T47D (cell line): ENCODE measurements at places on chromosomes 4 and X.
A peak's percentile ranks its signal among the peaks of the same experiment; 100 is the strongest.

GRCh38 chrX:151609222-151609621 is 45.7 kb downstream of the PASD1 start:
- DNase-seq, result no peak

- no peak for DNase-seq
Measured at GRCh38 chrX:135295944-135296305, 13.4 kb upstream of the ETDC start.

- DNase-seq, result no peak
Measured at GRCh38 chr4:3396600-3396999, 45.2 kb upstream of the HGFAC start.

- DNase-seq, result peak; percentile 76
Measured at GRCh38 chr4:64272432-64272831, 136.8 kb downstream of the TECRL start.

- DNase-seq, result no peak
Measured at GRCh38 chr4:163300445-163300844, 32.0 kb downstream of the NPY1R start.

GRCh38 chr4:162981823-162982222 is 184.9 kb downstream of the NAF1 start:
- no peak for DNase-seq

DNA sequence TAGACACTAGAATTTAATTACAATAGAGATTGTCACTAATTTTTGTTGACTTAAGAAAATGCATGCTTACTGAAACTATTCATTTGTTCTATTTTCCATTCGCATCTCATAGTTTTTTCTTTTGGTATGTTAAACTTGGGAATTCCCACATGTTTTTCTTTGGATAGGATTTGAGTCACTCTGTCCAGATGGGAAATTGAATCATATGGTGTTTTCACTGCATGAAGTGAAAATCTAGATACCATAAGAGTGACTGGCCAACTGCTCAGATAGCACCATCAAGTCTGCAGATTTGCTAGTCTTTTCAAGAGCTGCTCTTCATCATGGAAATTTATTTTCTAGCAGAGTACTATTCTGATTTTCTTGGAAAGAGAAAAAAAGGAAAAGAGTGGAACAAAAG is 172.6 kb downstream of the FAM47B start:
- no peak for DNase-seq

GRCh38 chr4:184322328-184323025 is 104.8 kb upstream of the ENPP6 start:
- DNase-seq, result no peak

DNA sequence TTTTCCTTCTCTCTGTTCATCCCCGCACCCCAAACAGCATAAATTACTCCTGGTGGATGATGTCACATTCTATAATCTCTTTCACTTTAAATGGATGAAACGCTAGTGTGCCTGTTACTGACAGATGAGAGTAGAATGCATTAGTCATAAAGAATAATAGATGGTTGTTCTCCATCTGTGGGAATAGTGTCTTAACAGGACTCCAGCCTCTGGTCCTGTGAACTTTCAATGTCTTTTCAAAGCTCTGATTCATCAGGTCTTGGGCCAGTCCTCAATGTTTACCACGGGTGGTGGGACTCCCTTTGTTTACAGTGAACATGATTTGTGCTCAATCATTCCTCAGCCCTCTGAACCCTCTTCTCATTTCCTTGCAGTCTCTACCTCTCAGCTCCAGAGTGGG is 182.6 kb downstream of the GABRB1 start:
- DNase-seq, result no peak

DNA sequence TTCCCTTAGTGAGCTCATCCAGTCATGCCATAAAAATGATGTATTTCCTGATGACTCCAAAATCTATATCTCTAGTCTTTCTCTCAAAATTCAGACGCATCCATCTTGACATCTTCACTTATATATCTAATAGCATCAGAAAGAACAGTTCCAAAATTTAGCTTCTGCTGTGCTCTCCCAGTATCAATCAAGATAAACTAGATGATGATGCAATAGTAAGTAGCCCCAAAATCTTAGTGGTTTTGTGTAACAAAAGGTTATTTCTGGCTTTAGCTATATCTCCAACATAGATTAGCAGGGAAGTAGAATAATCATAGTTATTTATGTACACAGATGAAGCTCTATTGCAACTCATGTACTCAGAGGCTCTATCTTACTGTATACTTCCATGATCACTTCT is 382.5 kb upstream of the ADGRL3 start:
- DNase-seq, result no peak

GRCh38 chrX:42821803-42822443 is 44.0 kb upstream of the PPP1R2C start:
- DNase-seq, result no peak

GRCh38 chr4:105509291-105509690 is 35.4 kb upstream of the PPA2 start:
- DNase-seq, result no peak

GRCh38 chr4:4984186-4984585 is 35.1 kb downstream of the CYTL1 start:
- peak; percentile 30 for DNase-seq

GRCh38 chrX:9308426-9308825 is 156.4 kb upstream of the TBL1X start:
- DNase-seq, result no peak

DNA sequence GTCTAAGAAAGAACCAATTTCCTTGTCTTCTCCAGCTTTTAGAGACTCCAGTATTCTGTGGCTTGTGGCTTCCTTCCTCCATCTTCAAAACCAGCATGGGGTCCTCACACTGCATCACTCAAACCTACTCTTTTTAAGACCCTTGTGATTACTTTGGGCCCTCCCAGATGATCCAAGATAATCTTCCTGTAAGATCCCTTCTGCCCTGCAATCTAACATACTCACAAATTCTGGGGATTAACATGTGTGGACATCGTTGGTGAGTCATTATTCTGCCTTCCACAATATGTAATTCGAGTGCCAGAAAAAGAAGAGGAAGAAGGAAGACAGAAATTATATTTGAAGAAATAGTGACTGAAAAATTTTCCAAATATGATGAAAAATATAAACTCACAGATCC is 47.9 kb downstream of the BEND4 start:
- DNase-seq, result no peak

DNA sequence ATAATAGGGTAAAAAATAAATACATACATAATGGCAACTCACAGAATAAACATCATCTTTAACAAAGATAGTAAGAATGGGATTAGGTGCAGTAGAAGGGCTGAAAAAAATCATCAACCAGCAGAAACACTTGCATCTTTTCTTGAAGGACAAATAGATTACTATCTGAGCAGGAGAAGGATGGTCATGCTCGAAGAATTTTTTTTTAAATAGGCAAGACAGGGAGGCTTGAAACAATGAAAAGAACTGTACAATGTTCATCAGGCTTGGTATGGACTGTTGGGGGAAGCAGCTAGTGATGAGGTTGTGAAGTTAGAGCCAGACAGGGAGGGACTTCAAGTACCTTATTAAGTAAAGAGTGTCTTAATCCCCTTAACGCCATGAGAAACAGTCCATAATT is 167.4 kb upstream of the LDB2 start:
- DNase-seq, result no peak

DNA sequence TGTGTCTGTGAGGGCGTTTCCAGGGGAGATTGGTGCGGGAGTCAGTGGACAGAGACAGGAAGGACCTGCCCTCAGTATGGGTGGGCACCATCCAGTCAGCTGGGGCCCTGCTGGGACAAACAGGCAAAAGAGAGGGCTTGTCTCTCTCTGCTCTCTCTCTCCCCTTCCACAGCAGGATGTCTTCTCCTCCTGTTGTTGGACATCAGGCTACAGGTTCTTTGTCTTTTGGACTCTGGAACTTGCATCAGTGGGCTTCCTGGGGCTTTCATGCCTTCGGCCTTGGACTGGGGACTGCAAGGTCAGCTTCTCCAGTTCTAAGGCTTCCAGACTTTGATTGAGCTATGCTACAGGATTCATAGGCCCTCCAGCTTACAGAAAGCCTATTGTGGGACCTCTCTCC is 59.6 kb downstream of the ADGRA3 start:
- DNase-seq, result no peak

DNA sequence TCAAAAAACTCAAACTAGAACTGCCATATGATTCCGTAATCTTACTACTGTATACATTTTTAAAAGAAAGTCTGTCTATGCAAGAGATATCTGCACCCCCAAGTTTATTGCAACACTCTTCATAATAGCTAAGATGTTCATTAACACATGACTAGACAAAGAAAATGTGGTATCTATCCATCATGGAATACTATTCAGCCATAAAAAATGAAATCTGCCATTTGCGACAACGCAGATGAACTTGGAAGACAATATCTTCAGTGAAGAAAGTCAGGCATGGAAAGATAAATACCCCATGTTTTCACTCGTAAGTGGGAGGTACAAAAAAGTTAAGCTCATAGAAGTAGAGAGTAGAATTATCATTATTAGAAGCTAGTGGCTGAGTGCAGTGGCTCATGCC is 87.3 kb upstream of the DHRSX start:
- DNase-seq, result no peak

- no peak for DNase-seq
Measured at GRCh38 chr4:54256491-54257486, 27.7 kb downstream of the PDGFRA start.

DNA sequence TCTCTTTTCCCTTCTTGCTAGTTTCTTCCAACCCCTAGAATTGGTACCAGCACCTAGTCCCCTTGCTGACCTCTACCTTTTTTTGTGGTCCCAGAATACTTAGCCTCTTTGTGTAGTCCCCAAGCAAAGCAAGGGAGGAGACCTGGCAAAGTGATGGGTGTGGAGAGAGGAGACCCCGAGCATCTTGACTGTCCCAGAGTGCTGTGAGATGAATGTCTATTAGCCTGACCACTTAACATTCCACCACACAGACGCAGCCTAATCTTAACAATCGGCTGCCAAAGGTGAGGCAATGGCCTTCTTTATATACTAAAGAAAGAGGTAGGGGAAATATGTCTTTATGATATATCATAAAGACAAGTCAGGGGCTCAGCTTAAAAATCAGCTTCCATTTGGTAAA is 55.9 kb downstream of the TRIM2 start:
- no peak for DNase-seq

- DNase-seq, result no peak
Measured at GRCh38 chrX:34655501-34656455, 1.3 kb downstream of the TMEM47 start.

- peak; percentile 1 for DNase-seq
Measured at GRCh38 chrX:123277821-123278220, 93.7 kb downstream of the GRIA3 start.

- DNase-seq, result no peak
Measured at GRCh38 chr4:99617374-99617773, 40.3 kb downstream of the C4orf54 start.

DNA sequence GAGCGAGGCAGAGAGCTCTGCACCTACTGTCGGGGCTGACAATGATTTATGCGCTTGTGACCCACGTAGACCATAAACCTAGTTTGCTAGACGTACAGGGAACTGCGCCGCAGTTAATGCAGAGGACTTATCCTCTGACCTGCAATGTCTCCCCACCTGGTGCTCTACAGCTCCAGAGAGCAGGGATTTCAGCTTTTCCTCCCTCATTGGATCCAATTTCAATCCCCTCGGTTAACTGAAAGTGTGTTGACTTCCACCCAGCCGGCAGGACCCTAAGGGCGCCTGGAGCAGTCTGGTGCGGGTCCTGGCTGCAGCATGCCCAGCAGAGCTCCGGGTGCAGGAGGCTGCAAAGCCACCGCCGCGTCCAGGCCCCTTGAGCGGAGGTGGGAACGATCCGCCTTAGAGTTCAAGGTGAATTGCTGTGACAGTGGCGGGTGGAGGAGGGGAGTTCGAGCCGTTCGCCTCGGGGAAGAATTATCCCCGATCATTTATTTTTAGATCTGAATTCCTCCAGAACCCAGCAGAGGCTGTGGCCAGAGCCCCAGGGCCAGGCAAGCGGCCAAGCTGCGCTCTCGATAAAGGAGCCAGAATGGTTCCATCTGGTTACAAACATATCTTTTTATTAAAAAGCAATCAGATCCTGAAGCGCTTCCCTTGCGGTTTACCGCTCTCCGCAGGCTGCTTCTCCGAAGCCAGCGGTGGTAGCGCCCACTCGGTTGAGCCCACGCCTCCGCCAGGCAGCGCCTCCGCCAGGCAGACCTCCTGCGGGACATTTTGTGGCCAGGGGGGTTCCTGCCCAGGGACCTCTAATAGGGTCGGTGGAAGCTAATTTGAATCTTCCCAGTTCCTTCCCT is 66.0 kb downstream of the FBXO8 start:
- DNase-seq, result no peak

DNA sequence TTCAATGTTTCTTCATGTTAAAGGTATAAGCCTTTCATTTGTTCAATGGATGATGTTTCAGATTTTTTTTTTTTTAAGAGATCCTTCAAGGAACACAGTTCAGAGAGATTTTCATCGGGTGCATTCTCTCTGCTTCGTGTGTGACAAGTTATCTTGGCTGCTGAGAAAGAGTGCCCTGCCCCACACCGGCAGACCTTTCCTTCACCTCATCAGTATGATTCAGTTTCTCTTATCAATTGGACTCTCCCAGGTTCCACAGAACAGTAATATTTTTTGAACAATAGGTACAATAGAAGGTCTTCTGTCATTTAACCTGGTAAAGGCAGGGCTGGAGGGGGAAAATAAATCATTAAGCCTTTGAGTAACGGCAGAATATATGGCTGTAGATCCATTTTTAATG is 75.8 kb downstream of the NPNT start:
- no peak for DNase-seq

GRCh38 chr4:84500386-84501201 is 1.5 kb upstream of the NKX6-1 start:
- DNase-seq, result no peak

DNA sequence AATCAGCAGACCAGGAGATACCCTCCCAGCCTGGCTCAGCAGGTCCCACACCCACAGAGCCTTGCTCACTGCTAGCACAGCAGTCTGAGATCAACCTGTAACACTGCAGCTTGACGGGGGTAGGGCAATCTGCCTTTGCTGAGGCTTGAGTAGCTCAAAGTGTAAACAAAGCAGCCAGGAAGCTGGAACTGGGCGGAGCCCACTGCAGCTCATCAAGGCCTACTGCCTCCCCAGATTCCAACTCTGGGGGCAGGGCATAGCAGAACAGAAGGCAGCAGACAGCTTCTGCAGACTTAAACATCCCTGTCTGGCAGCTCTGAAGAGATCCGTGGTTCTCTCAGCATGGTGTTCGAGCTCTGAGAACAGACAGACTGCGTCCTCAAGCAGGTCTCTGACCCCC is 15.1 kb upstream of the GABRA2 start:
- DNase-seq, result no peak
